Stimulated activated CD4-positive, alpha-beta T cell treated with anti-CD3 and anti-CD28 coated beads, TNF-alpha, amount 100 ng/mL, for 24 hours (primary cell): ENCODE measurements at places on chromosomes 2 and 18.

- no peak for DNase-seq
Measured at GRCh38 chr2:45289997-45290709, 280.9 kb upstream of the SIX2 start.

DNA sequence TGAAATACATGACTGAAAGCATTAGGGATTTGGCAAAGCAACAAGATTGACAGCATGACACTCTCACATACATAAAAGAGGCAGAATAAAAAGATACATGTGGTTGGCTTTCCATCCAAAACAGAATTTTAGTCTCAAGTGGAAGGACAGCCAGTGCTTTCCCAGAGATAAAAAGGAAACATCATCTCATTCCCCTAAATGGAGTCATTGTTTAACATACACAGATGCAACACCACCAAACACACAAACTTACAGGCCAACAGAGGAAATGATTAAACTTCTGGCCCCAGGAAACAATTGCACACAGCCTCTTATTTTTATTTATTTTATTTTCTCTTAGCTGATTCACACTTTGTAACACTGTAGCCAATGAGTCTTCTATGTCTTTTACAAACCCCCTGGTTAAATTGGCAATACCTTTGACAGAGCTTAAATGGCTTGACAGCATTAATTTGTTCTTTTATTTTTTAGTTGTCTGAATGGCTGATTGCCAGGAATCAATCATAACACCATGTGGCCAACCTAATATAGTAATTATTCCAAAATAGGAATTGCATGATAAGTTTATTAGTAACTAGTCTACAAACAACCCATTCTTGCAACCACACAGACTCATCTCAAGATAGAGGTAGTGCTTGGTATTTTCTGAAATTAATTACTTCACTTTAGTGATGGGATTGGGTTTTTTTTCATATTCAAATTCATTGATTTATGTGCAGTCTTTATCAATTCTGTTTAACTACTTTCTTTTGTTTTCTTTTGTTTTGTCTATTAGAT, 190.5 kb downstream of the RND3 start:
- DNase-seq, result no peak

- no peak for DNase-seq
Measured at GRCh38 chr2:200748779-200749178, 62.9 kb upstream of the BZW1 start.

DNA sequence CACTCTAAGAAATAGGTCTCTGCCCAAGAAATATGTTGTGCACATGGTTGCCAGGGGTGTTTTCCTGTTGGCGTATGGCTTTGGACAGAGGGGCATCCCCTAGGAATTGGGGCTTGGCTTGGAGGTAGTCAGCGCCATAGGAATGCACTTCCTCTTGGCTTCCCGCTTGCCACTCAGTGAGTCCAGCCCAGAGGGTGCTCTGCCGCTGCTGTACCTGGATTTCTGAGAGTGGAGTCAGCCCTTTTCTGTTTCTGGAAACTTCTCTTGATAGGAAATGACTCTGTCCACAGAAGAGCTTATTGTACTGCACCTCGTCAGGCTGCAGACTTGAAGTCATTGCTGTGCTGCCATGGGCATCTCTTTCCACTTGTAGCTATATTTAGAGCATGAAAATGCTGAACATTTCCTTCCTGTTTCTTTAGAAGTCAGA, 116.7 kb upstream of the MGAT5 start:
- no peak for DNase-seq

DNA sequence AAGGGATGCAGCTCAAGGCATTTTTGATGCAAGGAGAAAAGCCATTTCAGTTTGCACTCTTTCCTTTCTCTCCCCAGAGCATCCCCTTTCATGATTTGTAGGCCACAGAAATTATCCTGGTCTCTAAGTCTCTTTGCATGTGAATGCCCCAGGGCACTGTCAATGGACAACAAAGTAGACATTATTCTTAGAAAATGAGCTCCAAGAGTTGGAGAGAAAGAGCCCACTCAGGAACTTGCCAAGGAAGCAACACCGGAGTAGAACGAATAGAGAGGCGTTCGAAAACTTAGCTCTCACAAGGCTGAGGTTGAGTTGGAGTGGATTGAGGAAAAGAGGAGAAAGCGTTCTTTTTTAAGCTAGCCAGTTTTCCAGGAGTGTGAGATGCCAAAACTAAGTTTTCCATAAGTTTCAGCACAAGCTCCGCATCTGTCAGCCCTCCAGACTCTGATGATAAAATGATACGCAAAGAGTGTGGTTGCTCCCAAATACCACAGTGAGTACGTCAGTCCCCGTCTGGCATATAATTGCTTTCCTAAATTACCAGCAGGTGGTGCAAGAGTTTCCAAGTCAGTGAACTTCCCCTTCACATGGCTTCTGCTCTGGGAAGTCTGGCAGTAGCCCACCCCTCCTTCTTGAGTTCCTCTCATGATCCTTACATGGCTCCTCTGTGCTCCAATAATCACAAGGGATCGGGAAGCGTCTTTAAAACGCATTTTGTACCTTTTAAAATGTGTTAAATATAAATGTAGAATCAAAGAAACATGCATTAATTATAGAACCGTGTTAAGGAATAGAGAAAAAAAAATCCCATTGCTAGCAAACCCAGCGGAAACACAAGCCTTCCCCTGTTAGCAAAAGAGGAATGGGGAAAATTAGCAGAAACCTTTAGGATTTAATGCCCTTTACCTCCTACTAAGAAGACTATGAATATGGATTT, 1060.6 kb upstream of the FANCL start:
- no peak for DNase-seq

- DNase-seq, result no peak
Measured at GRCh38 chr2:32965523-32966171, 18.9 kb downstream of the LTBP1 start.

DNA sequence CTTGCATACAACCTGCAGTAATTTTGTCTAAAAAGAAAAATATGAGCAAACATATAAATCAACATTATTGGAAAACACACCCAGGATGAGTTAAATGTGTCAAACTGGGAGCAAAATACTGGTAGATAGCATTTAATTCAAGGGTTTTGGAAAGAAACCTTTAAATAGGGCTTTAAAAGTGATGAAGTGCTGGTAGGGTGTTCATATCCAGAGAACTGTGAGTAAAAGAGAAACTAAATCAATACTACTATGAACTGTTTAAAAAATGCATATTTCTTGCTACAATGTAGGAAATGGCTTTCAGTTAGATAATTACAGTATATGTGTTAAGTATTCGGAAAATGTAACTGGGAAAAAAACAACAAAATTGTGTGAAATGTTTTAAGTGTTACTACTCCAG, 117.8 kb downstream of the ATAD2B start:
- DNase-seq, result no peak

DNA sequence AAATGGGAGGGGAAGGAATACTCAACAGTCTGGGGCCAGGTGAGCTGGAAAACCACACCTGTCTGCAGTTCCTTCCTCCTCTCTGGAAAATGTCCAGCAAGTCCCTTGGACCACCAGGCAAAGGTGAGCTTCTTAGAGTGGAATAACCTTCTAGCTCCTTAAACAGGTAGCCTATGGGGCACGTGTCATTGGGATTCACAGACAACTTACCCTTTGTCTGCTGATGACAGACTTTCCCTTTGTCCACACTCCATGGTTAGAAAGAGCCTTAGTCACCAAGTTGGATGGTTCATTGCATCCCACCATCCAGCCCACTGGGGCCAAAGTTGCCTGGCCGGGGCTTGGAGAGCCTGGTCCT, 98.0 kb upstream of the ITGA6 start:
- DNase-seq, result no peak

- no peak for DNase-seq
Measured at GRCh38 chr2:9311488-9311887, 104.9 kb downstream of the ASAP2 start.

GRCh38 chr18:46427216-46427995, 229.6 kb downstream of the LOXHD1 start:
- no peak for DNase-seq

DNA sequence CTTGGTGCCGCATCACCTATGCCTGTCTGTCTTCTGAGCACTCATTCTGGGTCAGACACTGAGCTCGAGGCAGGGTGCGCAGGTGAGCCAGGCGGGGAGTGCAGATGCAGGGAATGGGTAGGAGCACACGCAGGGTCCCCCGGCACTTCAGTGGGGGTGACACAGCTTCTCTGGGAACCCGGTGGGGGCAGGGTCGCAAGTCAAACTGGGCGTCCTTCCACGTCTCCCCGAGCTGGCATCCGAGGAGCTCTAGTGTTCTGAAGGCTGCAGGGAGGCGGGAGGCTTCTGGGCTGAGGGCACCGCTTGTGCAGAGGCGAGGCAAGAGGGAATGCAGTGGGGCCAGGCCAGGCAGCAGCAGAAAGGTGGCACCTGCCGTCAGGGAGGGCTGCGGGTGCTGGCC, 86.0 kb downstream of the DGKD start:
- no peak for DNase-seq

GRCh38 chr2:109062145-109062858, 66.7 kb upstream of the SH3RF3 start:
- DNase-seq, result no peak

DNA sequence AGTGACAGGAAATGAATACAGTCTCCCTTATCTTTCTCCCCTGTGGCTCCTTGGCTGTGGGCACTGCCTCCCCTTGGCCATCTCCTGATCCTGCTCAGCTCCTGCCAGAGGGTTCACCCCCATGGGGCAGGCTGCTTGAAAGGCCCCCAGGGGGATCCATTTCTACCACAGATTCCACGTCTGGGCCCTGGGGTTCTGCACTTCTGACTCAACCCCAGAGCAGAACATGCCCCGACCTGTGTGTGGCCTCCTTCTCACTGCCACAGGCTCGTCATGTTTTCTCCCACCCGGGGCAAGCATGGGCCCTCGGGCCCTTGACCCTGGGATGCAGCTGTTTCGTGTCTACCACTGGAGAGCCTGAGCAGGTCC, 122.2 kb downstream of the ACKR3 start:
- no peak for DNase-seq

DNA sequence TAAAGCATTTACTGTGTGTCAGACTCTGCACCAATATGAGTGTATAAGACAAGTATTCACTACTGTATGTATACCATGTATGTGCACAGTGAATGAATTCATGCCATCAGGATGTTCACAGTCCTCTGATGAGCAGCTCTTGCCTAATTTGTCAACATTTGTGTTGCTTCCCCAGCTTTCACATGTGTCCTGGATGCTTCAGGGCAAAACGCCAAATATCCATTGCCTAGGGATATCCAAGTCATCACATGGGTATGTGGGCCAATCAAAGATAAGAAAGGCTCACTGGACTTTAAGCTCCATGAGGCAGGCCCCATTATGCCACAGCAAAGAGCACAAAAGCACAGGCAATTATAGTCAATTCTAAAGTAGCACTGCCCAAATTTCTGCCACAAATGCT, 134.2 kb upstream of the CHAC2 start:
- no peak for DNase-seq

DNA sequence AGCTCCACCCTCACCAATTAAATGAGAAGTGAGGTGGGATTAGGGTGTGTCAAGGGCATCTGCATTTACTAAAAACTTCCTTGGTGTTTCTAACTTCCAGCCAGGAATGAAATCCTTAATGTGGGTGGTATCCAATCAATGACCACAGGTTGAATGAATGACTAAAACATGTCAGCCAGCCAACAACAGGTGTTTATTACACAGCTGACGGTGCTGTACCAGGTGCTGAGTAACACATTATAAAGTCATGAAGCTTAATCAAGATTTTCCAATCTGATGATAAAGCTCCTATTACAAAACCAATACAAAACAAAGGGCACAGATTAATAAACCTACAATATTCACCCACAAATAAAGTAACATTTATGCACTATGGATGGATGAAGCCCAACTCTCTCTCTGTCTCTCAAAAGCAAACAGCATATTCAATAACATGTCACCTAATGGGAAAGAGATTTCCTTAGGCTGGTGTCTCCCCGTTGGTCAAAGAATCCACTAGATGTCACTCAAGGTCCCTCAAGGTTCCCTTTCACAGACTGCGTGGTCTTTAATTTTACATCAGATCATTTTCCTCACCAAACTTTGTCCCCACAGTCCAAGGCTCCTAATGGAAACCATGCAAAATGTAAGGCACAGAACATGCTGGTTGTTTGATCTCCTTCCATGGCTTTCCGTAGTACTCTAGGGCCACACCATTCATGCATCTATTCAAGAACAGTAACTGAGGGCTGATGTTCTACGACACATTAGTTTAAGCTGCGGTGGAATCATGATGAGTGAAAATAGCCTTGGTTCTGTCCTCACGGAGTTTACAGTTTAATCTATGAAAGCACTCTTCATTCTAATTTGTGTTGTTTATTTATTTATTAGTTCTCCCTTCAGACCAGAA, 6.4 kb upstream of the PTPN4 start:
- peak; percentile 6 for DNase-seq

- no peak for DNase-seq
Measured at GRCh38 chr2:75603477-75603876, 42.7 kb upstream of the EVA1A start.

DNA sequence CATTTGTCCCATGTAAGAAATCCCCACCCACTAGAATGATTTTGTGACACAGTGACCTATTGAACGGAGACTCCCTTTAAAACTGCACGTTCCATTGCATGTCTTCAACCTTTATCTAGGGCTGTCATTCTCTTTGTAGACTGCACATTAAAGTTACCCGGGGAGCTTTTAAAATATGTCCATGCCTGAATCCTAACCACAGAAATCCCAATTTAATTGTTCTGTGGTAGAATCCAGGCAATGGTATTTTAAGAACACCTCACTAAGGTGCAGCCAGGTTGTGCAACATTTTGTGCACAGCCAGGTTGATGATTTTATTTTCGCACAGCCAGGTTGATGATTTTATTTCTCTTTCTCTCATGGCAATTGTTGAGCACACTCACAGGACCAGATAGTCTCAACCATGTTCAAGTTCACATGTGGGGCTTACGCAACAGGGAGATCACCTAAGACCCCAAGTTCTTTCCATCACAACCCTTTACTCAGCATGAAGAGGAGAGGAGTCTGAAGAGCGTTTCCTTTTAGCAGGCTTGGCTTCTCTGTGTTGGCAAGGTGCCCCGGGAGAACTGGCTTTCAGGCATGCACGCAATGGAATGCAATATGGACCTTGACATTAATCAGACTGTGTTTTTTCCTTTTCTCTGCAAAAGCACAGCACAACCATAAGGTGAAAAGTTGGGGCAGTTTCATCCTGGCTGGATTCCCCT, 467.3 kb upstream of the ETAA1 start:
- DNase-seq, result no peak

DNA sequence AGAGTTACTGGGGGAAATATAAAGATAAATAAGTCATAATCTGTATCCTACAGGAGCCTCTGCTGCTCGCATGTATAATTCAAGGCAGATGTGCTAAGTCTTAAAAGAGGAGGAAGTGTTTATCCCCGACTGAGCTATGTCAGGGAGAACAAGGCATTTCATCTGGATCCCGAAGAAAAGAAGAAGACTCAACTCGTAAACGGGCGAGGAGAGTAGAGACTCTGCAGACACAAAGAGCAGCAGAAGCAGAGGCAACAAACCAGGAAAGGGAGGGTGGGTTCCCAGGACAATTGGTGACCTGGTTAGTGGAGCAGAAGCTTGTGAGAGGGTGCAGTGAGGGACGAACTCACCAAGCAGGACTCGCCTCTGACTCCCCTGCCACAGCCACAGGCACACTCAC, 368.6 kb downstream of the EIPR1 start:
- DNase-seq, result no peak

- DNase-seq, result no peak
Measured at GRCh38 chr18:73414598-73414997, 546.8 kb upstream of the NETO1 start.

- DNase-seq, result no peak
Measured at GRCh38 chr2:187499941-187500532, 52.0 kb upstream of the CALCRL start.

GRCh38 chr18:71471963-71472725, 1072.0 kb downstream of the CBLN2 start:
- DNase-seq, result no peak

- DNase-seq, result no peak
Measured at GRCh38 chr2:647003-647560, 30.1 kb downstream of the TMEM18 start.

- DNase-seq, result no peak
Measured at GRCh38 chr18:51028201-51028805, 1.7 kb upstream of the SMAD4 start.
